ENCODE measurements at places on chromosomes 4 and X.

DNA sequence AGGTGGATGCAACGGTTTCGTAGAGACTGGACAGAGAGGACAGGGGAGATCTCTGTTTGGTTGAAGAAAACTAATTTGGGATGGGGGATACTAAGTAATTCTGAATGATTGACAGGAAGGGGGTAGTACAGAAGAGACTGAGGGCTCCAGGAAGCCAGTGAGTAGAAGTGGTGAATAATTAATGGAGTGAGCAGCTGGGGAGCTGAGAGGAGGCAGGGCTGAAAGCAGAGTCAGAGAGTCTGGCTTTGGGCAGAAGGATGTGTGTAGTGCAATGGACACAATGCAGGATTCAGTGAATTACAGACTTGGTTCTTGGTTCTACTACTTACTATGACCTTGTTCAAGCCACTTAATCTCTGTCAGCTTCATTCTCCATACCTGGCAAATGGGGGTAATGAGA is 161.7 kb downstream of the RBMX2 start:
- no peak for DNase-seq
- no peak overlapping the region for H3K4me3 ChIP-seq
- H3K27ac ChIP-seq: no peak overlapping the region
- no peaks in the 10 kb centered on the region for H3K36me3 ChIP-seq
- no peaks in the 10 kb centered on the region for H3K4me1 ChIP-seq
- no peaks in the 10 kb centered on the region for H3K27me3 ChIP-seq

DNA sequence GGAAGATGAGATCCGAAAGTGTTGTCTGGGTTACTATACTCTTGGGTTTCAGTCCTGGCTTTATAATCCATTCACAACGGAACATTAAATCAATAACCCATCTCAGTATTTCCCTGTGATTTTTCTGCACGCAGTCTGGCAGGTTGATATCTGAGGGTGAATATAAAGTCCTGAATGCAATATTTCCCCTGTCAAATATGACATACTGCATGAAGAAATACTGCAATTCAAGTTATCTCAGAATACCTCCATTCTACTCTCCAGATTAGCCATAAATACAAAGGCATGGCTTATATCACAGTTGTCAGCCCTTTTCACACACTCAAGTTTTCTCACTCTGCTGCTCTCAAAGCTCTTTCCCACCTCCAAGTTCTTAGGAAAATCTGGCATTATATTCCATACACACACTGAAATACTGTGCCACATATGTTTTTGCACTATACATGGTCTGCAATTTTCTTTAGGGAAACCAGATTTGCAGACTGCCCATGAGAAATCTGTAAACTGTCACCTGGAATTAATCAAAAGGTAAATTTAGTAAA is 64.7 kb downstream of the WDFY3 start:
- DNase-seq: no peak
- H3K27me3 ChIP-seq: no peaks in the 10 kb centered on the region
- H3K36me3 ChIP-seq: no peaks in the 10 kb centered on the region
- H3K4me3 ChIP-seq: no peak overlapping the region

GRCh38 chr4:174352061-174352819 is 68.5 kb downstream of the CEP44 start:
- no peaks in the 10 kb centered on the region for H3K36me3 ChIP-seq
- no peaks in the 10 kb centered on the region for H3K27me3 ChIP-seq
- no peak overlapping the region for H3K27ac ChIP-seq
- H3K4me1 ChIP-seq: peaks cover 24% of the 10 kb centered on the region
- H3K4me3 ChIP-seq: no peak overlapping the region

DNA sequence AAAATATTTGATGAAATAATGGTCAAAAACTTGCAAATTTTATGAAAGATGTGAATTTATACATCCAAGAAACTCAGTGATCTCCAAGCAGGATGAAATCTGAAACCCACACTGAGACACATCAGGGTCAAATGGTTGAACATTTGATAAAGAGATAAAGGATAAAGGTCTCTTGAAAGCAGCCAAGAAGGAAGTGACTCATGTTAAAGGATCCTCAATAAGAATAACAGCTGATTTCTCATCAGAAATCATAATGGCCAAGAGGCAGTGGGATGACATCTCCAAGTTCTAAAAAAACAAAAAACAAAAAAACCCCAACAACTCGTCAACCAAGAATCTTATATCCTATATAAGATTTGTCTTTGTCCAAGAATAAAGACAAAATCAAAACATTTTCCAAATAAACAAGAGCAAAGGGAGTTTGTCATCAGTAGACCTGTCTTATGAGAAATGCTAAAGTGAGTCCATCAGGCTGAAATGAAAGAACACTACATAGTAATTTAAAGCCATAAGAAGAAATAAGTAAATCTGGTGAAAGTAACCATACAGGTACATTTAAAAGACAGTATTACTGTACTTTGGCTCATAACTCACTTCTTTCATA is 121.7 kb downstream of the PDS5A start:
- H3K27me3 ChIP-seq: no peaks in the 10 kb centered on the region
- DNase-seq: no peak
- no peak overlapping the region for H3K27ac ChIP-seq
- peaks cover 16% of the 10 kb centered on the region for H3K36me3 ChIP-seq
- H3K4me3 ChIP-seq: no peak overlapping the region
- no peaks in the 10 kb centered on the region for H3K4me1 ChIP-seq

DNA sequence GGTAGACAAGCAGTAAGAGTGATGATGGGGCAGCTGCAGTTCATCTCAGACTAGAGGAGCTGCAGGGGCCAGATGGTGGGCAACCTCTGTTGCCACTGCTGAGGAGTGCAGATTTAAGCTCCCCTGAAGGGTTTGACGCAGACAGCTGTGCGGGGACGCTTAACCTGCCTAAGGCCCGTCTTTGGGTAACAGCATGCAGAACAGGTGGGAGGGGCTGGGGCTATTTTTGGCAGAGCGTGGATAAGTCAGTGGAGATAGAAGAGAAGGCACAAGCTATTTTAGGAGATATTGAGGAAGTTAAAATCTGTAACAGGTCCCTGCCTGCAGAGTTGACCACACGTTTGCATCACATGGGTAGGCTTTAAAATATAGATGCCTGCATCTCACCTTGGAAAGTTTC is 10.5 kb downstream of the CD99 start:
- H3K27ac ChIP-seq: no peak overlapping the region
- no peak overlapping the region for H3K4me3 ChIP-seq
- peaks cover 52% of the 10 kb centered on the region for H3K4me1 ChIP-seq
- DNase-seq: no peak

GRCh38 chrX:86066998-86067397 is 19.6 kb upstream of the CHM start:
- H3K4me1 ChIP-seq: no peaks in the 10 kb centered on the region
- no peak overlapping the region for H3K4me3 ChIP-seq
- H3K27ac ChIP-seq: no peak overlapping the region
- no peak for DNase-seq
- no peaks in the 10 kb centered on the region for H3K27me3 ChIP-seq

DNA sequence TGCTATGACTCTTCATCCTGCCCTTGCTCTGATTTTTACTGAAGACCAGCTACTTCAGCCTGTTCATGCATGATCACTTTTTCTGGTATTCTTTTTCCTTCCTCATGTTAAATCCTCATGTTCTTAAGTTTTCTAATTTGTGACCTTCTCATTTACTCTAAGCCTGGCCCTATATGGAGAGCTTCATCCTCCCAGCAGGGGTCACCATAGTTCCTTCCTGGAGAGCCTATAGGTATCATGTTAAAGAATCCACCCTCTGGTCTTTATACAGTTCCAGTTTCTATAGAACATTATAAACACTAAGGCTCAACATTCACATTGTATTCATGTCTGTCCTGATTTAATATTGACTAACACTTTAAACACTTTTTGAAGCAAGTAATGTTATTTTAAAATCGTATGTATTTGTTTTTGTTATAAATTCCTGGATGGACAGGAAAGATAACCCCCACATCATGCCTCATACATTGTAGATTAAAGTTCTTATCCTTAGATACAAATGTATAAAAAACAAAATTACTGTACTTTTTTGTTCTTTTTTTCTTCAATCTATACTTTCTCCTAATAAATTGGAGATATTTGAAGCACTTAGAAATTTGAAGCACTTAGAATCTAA is 53.8 kb upstream of the OTUD4 start:
- H3K36me3 ChIP-seq: no peaks in the 10 kb centered on the region
- H3K4me3 ChIP-seq: no peak overlapping the region
- no peaks in the 10 kb centered on the region for H3K27me3 ChIP-seq
- no peak for DNase-seq

GRCh38 chr4:174394915-174395314 is 111.2 kb downstream of the CEP44 start:
- no peaks in the 10 kb centered on the region for H3K36me3 ChIP-seq
- no peaks in the 10 kb centered on the region for H3K4me1 ChIP-seq
- H3K27me3 ChIP-seq: no peaks in the 10 kb centered on the region
- no peak for DNase-seq
- no peak overlapping the region for H3K4me3 ChIP-seq
- no peak overlapping the region for H3K27ac ChIP-seq

DNA sequence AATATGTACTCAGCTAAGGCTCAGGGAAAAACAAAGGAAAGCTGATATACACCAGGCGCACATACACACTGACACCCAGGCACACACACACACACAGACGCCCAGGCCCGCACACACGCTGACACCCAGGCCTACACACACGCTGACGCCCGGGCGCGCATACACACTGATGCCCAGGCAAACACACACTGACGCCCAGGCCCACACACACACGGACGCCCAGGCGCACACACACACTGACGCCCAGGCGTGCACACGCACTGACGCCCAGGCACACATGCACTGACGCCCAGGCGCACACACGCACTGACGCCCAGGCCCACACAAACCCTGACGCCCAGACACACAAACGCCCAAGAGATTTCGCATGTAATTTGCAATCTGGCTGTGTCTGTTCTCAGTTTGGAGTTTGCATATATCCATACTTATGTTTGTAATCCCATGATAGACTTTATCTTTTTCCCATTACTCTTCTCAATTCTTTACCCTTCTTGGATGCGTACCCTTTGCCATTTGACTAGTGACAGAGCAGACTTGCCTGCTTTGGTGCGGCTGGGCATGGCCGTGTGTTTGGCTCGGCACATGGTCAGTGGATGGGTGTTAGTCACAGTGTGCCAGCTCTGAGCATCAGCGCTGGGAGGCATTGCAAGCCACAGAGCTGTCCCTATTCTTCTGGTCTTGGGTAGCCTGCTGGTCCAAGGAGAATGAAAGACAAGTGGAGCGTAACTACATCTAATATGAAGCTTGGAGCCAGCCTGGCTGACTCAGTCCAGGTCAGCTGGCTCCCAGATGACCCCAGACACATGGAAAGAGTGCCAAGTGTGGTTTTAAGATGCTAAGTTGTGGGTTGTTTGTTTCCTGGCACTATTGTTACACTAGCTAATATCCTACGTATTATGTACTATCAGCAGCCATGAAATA is 632.4 kb upstream of the ZFP42 start:
- no peak for DNase-seq
- H3K4me3 ChIP-seq: no peak overlapping the region
- H3K4me1 ChIP-seq: no peaks in the 10 kb centered on the region
- no peaks in the 10 kb centered on the region for H3K27me3 ChIP-seq
- no peaks in the 10 kb centered on the region for H3K36me3 ChIP-seq

DNA sequence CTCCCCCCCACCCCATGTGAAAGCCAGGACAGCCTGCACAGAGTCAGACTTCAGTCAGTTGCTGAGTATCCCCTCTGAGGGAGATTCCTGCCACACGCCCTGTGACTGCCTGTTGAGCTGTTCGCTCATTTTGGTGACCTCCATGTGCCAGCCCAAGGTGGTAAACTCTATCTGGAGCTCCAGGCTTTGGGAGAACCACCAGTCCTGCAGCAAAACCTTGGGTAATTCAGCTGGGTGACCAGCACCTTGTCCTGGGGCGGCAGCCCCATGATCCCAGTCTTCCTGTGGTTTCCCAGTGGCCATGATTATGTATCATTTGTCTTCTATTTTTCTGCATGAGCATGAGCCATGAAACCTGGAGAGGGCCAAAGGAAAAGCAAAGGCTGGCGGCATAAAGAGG is 73.4 kb downstream of the NBDY start:
- no peaks in the 10 kb centered on the region for H3K4me1 ChIP-seq
- H3K4me3 ChIP-seq: no peak overlapping the region
- no peaks in the 10 kb centered on the region for H3K36me3 ChIP-seq

GRCh38 chrX:12052109-12052508 is 86.2 kb upstream of the FRMPD4 start:
- H3K36me3 ChIP-seq: no peaks in the 10 kb centered on the region
- no peak overlapping the region for H3K4me3 ChIP-seq
- no peaks in the 10 kb centered on the region for H3K27me3 ChIP-seq
- H3K27ac ChIP-seq: no peak overlapping the region
- DNase-seq: no peak
- no peaks in the 10 kb centered on the region for H3K4me1 ChIP-seq

GRCh38 chr4:66475596-66475995 is 805.3 kb upstream of the EPHA5 start:
- H3K27ac ChIP-seq: no peak overlapping the region
- H3K4me1 ChIP-seq: no peaks in the 10 kb centered on the region
- H3K27me3 ChIP-seq: no peaks in the 10 kb centered on the region
- no peaks in the 10 kb centered on the region for H3K36me3 ChIP-seq
- DNase-seq: no peak

DNA sequence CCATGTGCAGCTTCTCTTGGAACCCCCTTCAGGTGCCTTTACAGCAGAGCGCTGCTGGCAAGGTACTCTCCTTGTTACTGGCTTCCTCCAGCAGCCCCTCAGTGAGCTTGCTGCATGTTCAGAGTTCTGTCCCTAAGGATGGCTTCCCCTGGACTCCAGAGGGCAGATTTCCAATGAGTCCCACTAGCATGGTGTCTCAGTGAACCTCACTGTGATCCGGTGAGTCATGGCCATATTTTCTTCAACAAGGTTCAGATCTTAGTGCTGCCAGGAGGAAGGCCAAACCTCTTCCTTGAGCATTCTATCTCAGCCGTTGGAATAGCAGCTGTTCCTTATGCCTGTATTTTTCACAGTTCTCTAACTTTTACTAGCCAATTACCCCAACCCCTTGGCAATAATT is 98.8 kb downstream of the CASK start:
- H3K4me3 ChIP-seq: no peak overlapping the region
- no peak for DNase-seq
- no peak overlapping the region for H3K27ac ChIP-seq
- peaks cover 13% of the 10 kb centered on the region for H3K4me1 ChIP-seq

Measured in thoracic aorta (tissue), 2 donors.